ENCODE measurements at places on chromosomes 12 and 14.

- peak; percentile 44 for DNase-seq
These were observed 308.1 kb downstream of the RPAP3 start for GRCh38 chr12:47397664-47398281.

- DNase-seq: no peak
These were observed 21.8 kb upstream of the GXYLT1 start for GRCh38 chr12:42166501-42166900.

DNA sequence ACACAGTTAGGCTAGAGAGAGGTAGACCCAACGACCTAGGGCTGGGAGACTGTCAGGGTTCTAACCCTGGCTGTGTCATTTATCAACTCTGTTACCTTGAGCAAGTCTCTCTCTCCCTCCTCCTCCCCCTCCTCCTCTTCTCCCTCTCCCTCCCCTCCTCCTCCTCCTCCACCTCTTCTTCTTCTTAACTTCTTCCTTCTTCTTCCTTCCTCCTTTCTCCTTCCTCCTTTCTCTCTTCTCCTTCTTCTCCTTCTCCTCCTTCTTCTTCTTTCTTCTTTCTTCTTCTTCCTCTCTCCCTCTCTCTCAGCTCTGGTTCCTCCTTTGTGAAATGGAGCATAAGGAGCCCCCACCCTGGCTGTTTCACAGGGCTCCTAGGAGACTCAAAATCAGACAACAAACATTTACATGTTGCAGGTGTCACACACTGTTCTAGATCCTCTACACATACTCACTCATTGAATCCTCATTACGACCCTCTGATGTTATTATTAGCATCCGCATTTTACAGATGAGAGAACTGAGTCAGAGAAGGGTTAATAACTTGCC is 2.2 kb upstream of the KCNH3 start:
- DNase-seq: no peak

DNA sequence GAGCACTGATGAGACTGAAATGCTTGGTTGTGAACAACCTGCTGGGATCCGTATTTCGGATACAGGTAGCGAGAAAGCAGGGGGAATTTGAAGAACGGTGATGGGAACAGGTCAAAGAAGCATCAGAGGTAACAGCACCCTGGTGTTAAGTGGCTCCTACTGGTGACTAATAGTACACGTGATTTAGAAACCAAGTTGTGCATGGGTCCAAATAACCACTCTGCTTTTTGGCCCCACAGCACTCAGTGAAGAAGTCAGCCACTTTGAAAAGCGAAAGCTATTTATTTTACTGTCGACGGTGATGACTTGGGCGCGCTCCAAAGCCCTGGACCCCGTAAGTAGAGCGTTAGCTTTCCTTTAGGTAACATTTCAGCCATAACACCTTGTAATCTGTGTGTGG is 16.7 kb downstream of the AK7 start:
- no peak for DNase-seq

- peak; percentile 71 for DNase-seq
These were observed 86.6 kb downstream of the KDM2B start for GRCh38 chr12:121494093-121494787.

GRCh38 chr12:38713294-38713693 is 192.1 kb downstream of the CPNE8 start:
- DNase-seq: no peak

DNA sequence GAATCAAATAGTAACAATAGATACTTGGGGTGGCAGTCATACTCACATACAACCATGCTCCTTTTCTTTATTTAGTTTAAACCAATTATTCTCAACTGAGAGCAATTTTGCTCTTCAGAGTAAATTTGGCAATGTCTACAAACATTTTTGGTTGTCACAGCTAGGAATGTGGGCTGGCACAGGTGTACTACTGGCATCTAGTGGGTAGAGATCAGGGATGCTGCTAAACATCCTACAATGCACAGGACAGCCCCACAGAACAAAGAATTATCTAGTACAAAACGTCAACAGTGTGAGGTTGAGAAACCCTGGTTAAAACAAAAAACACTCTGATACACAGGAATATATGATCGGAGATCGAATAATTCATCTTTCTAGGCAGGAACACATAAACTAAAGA is 186.5 kb downstream of the NELL2 start:
- DNase-seq: no peak

DNA sequence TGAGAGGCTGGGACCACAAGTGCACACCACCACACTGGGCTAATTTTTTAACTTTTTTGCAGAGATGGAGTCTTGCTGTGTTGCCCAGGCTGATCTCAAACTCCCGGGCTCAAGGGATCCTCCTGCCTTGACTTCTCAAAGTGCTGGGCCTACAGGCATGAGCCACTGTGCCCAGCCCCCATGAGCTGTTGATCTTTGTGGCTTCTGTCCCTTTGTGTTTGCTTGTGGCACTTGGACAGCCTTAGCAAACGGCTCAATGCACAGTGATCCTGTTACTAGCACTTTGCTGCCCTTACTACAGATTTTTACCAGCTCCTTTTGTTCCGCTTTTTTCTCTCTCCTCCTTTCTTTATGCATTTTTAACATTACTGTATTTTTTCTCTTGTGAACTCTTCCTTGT is 25.3 kb upstream of the EVL start:
- no peak for DNase-seq

- DNase-seq: peak; percentile 85
These were observed at the start of gene GAPDH for GRCh38 chr12:6533923-6534694. Gene GAPDH (plus strand): TSS chr12:6534517. CDS start chr12:6534833, 316 bp downstream.

DNA sequence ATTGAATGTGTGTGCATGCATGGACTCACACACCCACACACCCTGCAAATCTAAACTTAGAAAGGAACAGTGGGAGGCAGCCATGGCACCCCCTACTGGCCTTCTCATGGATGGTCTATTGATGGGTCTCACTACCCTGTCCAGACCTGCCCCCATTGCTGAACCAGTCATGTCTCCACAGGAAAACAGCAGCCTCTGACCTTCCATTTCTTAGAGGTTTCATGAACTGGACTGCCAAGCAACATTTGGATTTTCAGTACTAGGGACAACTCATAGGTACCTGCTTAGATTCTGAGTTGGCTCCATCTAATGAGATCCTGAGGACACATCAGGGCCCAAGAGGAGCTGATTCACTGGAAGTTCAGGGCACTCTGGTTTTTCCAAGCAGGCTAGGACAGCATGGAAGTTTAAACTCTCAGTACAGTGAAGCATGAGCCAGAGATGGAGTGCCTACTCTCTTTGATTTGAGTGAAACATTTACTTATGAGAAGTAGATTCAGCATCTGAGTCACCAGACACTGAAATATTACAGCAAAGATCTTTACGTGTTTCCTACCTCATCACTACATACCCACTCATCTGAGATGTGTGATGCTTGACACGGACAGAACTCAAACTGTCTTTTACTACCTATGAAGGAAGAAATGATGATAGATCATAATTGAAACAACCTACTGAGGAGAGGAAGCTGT is 98.9 kb upstream of the PLEKHG7 start:
- no peak for DNase-seq

- no peak for DNase-seq
These were observed 134.6 kb downstream of the BTG1 start for GRCh38 chr12:92010853-92011701.

GRCh38 chr14:90850487-90850886 is 34.3 kb upstream of the TTC7B start:
- no peak for DNase-seq

DNA sequence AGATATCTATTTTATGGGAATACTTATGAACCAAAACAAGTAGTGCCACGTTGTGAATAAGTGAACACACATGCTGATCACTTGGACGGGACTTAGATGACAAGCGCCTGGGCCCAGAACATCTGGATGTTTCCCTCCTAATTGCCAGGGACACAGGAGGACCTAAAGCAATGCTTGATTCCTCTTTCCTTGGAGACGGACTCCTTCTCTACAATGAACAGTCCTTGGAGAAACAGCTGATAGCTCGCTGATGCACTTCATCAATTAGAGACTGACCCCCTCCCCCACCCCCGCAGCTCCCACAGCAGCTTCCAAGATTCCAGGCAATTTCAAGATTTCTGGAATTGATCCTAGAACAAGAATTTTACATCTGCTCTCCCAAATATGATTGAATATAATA is 86.4 kb downstream of the ST8SIA1 start:
- DNase-seq: no peak

DNA sequence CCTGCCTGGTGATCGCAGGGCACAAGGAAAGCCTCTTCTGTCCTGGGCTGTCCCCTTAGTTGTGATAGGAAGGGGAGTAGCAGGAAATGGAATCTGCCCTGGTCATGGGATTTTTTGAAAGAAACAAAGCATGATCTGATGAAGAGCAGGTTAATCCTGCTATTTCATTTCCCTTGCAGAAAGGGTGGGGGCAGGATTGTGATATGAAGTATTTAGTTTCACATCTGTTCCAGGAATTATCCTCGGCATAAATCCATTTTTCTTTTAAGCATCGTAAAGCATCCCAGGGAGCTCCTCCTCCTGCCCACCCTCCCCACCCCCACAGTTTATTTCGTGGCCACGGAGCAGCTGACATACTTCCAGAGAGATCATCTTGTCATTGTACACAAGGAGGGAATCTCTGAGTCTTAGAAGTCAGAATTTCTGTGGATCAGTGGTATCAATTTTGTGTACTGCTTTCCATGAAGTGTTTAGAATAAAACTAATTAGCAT is 53.1 kb downstream of the TGFB3 start:
- DNase-seq: no peak

- DNase-seq: no peak
These were observed 312.3 kb upstream of the E2F7 start for GRCh38 chr12:77377622-77378021.

GRCh38 chr12:118884226-118884625 is 97.1 kb upstream of the SRRM4 start:
- no peak for DNase-seq

DNA sequence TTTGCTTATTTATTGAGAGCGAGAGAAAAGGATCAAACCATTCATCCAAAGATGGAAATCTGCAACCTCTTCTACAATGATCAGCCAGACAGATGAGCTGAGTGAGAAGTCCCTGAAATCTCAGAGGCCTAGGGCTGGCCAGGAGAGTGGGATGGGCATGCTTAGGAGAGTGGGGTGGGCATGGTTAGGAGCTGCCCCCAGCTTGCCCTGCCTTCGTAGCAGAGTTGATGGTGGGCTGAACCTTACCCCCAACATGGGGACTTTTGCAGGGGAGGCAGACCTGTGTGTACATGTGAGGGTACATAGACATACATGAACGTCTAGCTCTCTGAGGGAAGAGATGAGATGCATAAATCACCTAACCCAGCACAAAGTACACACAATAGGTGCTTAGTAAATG is 95.7 kb upstream of the ESRRB start:
- no peak for DNase-seq

- DNase-seq: no peak
These were observed 1.7 kb downstream of the CREBL2 start for GRCh38 chr12:12613344-12613743.

DNA sequence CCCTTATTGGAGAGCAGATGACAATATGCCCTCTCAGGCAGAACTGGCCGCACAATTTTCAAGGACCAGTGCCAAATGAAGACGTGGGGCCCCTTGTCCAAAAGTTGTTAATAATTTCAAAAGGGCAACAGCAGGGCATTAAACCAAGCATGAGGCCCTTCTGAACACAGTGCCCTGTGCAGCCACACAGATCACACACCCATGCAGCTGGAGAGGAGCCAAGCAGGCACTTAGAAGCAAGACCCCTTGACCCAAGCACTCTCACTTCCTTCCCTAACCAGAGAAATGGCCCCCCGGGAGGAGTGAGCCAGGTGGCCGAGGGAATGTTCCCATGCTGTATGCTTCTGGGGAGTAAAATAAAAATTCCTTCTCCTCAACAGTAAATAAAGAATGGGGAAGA is 114.0 kb upstream of the TMPO start:
- DNase-seq: no peak

DNA sequence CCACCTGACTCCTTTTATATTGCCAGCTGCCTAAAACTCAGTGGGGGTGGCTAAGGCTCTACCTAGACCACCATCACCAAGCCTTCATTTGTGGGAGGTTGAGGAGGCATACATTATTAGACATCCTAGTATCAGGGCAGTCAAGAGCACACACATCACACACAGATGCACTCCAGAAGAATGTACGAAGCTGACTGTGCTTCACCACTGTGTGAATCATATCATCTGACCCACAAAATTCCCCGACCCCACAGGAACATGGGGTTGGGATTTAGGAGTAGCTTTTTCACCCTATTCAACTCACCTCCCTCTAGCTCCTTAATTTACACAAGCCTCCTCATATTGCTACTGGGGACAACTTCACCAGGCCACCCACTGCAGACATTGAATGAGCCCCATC is 64.8 kb upstream of the BDKRB2 start:
- DNase-seq: no peak

GRCh38 chr14:96351986-96352385 is 11.2 kb downstream of the ATG2B start:
- no peak for DNase-seq

DNA sequence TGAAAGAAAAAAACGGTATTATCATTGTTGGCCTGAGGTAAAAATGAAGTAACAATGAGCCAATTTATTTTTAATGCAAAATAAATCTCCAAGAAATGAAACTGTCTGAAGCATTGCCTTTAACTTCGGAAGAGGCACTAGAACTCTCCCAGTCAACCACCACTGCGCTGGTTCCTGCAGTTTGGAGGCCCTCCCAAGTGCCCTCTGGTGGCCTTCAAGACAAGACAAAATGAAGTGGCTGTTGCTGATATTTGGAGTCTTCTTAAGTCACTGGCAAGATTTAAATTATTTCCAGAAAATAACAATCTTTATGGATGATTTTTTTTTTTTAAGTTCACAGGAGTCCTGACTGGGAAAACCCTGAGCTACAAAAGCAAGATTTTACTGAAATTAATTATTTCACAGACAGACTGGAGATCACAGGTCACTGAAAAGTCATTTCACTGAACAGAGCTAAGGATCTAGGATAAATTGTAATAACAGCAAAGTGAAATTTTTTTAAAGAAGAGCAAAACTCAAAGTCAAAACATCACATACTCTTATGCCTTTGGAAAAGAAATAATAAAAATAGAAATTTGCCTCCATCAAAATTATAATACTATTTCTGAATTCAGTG is 58.2 kb downstream of the DICER1 start:
- peak; percentile 22 for DNase-seq

- no peak for DNase-seq
These were observed 165.8 kb downstream of the TMTC2 start for GRCh38 chr12:82852529-82852928.

Measured in activated T-cell treated with anti-CD3 and anti-CD28 coated beads, Interleukin-2, amount 50 U/mL, for 1 hour (primary cell).